ENCODE measurements at places on chromosomes 7 and 10.

DNA sequence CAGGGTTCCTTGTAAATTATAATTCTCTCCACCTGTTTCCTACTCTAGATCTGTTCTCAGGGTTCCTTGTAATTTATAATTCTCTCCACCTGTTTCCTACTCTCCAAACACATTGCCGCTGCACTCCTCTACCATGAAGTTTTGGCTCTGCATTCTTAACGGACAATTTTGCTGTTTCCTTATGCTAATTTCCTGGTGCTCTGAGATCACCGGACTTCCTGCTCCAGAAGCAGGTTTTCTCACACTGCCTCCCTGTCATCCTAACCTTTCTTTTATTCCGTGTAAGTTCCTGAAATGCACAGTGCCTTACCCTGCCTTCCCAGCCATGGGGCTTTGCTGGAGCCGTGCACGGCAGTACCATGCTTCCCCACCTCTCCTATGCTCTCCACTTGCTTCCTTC, 256.8 kb downstream of the PLXNA4 start:
- DNase-seq = no peak

DNA sequence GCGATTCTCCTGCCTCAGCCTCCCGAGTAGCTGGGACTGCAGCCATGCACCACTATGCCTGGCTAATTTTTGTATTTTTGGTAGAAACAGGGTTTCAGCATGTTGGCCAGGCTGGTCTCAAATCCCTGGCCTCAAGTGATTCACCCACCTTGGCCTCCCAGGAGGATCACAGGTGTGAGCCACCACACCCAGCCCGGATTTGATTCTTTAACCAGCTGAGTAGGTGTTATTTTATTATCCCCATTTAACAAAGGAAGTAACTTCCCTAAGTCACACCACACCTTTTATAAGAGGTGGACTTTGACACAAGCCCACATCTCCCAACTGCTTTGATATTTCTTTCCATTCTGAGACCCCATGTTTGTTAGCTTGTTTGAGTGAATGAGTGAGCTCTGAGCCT, 25.0 kb downstream of the SLC25A28 start:
- no peak for DNase-seq

GRCh38 chr7:875476-876076, 778 bp upstream of the GET4 start:
- DNase-seq = no peak

- DNase-seq = no peak
Measured at GRCh38 chr7:85070967-85071628, 115.8 kb downstream of the SEMA3D start.

GRCh38 chr10:84084342-84084741, 55.0 kb upstream of the GHITM start:
- DNase-seq = no peak

DNA sequence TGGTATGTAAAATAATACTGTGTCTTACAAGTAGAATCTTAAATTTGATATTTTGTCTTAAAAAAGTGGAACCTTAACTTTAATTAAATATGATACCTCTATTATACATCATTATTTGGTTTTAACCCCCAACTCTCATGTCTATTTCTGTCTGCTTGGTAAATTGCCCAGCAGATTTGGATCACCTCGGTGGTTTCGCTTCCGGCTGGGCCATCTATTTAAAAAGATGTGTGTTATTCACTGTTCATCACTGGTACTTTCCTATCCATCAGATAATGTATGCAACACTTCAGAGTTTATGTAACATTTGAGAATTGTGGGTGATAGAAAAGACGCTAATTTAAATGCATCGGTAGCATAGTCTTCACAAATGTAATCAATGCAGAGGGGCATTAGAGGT, 119.7 kb downstream of the SND1 start:
- DNase-seq = no peak

DNA sequence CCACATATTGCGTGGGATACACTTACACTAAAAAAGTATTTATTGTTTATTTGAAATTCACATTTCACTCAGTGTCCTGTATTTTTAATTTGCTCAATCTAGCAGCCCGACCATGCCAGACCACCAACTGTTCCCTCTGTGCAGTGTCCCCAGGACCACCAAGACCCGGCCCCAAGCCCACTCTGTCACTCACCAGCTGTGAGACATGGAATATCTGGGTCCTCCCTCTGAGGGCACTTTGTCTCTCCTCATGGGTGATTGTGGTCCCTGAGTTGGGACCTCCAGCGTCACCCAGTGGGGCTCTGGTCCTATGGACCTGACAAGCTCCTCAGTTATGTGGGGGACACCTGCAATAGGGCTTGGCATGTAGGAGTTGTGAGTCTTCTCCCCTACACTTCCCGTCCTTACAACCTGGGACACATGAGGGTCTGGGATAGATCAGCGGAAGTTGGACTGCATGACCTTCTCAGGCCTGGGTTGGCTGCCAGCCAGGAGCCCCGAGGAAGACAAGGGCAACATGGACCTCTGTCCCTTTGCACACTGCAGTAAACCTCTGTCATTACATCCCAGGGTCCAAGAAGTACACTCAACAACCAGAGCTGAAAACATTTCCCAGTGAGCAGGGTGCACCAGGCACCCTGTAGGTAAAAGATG, 12.1 kb downstream of the C10orf71 start:
- DNase-seq = no peak

GRCh38 chr7:129123510-129123857, 21.0 kb upstream of the TSPAN33 start:
- DNase-seq = no peak

- no peak for DNase-seq
Measured at GRCh38 chr10:45447416-45447815, 73.4 kb downstream of the ALOX5 start.

DNA sequence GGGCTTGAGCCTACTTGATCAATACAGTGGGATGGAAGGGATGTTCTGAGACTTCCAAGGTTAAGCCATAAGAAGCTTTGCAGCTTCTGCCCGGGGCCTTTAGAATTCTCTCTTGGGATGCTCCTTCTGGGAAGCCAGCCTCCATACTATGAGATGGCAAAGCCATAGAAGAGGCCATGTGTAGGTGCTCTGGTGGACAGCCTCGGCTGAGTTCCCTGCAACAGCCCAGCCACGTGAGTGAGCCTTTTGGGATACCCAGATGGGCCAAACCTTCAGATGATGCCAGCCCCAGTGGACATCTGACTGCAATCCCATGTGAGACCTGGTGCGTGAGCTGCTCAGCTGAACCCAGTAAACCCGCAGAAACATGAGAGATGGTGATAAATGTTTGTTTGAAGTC, 370.6 kb downstream of the RPS24 start:
- DNase-seq = no peak

GRCh38 chr10:47255033-47255813, 44.8 kb upstream of the GDF10 start:
- no peak for DNase-seq

DNA sequence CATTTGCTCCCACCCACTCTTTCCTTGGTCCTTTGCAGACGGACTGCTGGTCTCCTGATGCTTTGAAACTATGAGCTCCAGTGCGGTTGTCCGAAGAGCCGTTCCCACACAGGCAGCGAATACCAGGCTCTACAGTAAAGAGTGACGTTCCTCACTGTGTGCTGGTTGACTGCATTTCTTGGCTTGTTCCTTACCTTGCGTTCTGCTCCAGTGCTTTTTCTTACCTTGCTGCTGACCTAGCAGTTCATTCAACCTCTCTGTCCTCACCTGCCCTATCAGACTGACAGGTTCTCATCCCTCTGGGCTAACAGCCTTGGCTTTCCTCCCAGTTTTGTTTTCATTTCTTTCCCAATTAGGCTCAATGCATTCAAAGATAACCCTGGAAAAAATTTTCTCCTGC, 214.8 kb downstream of the TMEM178B start:
- no peak for DNase-seq

DNA sequence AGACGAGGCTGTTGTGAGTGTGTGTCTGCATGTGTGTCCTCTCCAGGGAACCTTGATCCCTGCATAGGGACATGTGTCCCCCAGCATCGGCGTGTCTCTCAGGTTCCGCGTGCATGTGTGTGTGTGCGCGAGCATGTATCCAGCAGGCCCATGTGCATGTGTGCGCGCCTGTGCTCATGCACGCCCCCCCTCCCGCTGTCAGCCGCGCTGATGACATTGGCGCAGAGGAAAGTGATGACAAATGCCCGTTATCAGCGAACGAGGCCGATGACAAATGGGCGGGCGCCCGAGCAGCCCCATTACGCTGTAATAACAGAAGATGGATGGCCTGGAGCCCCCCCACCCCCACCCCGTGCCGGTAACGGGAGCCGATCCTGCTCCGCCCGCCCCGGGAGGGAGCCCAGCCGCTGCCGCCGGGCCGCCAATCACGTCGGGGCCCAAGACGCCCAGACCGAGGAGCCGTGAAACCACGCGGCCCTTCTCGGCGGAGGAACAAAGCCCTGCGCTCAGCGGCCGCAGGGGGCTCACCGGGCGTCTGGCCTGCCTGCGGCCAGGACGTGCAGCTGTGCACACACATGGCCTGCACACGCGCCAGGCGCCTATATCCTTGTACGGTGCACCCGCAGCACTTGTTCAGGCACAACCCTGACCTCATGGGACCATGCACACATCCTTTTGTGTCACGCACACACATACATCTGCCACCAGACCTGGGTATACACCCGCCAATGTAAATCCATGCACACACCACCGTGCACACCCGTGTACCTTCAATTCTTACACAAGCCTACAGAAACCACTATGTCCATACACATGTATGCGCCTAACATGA, 21.5 kb downstream of the POLL start:
- no peak for DNase-seq

- no peak for DNase-seq
Measured at GRCh38 chr10:119199231-119199992, 8.0 kb upstream of the GRK5 start.

GRCh38 chr7:131529179-131529578, 27.2 kb downstream of the PODXL start:
- DNase-seq = no peak

- DNase-seq = no peak
Measured at GRCh38 chr10:117936141-117936540, 110.6 kb downstream of the RAB11FIP2 start.

- no peak for DNase-seq
Measured at GRCh38 chr10:32616438-32616837, 170.5 kb downstream of the CCDC7 start.

GRCh38 chr7:116805100-116805544, 57.3 kb upstream of the CAPZA2 start:
- no peak for DNase-seq

GRCh38 chr10:90066435-90066834, 365.0 kb downstream of the KIF20B start:
- no peak for DNase-seq

- no peak for DNase-seq
Measured at GRCh38 chr7:140478246-140479061, 851 bp downstream of the MKRN1 start.
